Right lung (tissue), 10 donors: ENCODE measurements at places on chromosomes 3 and 15.

DNA sequence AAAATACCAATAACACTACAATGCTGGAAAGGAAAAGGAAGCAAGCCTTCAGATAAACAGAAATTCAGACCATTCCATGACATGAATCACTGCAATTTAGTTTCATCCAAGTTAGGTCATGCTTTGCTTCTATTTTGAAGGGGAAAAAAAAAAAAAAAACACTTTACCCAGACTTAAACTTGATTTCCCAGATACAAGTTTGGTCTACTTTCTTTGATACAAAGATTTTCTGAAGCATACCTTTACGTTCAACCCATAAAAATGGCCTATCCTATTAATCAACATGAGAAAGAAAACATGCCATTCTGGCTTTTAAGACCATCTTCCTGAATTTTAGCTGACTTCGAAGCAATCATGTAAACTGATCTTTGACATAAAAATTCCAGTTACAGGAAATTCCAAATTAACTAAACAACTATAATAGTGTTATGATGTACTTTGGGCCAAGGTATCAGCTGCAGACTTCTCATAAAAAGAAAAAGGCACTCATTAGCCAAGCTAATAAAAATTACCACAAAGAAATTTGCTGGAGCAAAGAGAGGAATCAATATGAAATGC lies 12.6 kb downstream of the OSBPL10 start:
- DNase-seq = no peak

DNA sequence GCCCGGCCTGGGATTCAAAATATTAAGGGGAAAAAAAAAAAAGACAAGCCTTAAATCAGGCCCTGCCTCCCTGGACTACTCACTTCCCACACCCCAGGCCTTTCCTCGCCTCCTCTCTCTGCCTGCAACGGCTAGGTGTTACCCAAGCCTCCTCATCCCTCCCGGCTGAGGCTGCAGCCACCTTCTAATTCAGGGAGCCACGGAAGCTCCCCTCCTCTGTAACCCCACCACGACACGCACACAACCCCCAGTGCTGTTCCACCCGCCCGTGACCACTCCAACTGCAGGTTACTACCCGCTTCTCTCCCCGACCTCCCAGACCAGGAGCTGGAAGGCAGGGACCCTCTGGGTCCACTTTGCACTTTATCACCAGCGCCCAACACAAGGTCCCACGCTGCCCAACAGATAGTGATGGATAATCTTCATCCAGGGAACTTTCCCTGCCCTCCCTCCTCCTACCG lies 936 bp downstream of the KIF7 start:
- DNase-seq = no peak

DNA sequence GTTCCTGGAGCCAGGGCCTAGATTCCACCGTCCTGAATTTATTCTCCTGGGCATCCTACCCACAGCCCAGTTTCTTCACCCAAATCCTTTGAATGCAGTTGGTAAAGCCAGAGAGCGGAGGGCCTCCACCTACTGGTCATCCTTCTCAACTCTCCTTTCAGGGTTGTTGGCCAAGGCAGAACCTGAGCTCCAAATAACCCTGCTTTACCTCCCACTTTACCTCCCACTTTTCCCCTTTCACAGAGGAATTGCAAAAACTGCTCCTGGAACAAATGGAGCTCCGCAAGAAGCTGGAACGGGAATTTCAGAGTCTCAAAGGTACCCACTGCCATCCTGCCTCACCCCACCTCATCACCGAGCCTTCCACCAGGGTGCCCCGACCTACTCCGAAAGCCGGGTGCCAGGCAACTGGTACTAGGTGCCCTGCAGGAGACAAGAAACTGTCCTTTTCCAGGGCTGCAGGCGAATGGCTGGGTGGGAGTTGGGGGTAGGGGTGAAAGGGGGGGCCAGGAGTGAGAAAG lies 6.8 kb downstream of the SKOR1 start:
- DNase-seq = no peak

DNA sequence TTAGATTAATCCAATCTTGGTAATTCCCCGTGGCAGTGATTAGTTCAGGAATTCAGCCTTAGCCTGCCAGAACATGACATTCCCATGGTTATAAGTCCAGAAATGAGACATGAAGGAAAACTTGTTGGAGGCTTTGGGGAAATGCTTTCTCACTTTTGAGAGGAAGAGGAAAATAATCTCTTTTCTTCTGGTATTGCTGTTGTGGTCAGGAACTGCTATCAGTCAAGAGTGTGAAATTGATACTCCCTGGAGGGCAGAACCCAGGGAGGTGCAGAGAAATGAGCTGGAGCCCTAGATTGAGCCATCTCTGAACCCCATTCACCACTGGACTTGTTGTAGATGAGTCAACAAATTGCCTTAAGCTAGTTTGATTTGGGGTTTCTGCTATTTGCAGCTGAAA lies 38.6 kb upstream of the APH1B start:
- DNase-seq = no peak

DNA sequence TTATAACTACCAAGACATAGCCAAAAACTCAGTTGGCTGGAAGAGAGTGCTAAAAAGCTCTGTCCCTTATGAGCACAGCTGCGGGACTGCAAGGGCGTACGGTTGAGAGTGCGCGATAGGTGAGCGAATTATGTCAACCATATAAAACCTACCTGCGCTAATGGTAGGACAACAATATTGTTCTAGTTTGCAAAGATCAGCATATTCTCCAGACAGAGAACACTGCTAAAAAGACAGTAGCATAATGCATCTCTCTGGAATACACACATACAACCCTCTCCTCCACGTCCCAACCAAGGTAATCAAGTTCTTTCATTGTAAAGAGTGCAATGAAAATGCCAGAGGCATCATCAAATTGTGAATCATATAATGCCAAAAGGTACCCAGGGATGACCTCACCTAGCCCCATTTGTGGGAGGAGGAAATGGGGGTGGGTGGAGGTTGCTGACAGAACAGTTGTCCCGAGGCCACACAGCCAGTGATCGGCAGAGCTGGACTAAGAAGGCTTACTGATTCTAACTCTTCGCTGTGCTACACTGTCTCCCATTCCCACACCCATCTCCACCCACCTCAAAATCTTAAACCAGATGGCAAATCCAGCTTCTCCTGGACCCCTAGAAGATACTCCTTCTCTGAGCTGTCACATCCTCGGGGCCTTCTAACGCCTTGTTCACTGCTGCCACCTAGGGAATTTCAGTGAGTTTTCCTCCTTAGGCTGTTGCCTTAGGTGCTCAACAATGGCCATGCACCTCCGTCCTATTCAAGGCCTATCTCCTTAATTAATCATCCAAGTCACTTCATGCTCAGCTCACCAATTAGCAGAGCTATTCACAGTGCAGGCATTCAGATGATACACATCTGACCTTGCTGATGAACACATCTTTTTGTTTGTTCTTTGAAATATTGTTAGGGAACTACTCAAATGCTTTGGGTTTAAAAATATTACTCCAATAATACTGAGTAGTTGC lies 60.7 kb downstream of the RPL22L1 start:
- DNase-seq = peak; percentile 27

DNA sequence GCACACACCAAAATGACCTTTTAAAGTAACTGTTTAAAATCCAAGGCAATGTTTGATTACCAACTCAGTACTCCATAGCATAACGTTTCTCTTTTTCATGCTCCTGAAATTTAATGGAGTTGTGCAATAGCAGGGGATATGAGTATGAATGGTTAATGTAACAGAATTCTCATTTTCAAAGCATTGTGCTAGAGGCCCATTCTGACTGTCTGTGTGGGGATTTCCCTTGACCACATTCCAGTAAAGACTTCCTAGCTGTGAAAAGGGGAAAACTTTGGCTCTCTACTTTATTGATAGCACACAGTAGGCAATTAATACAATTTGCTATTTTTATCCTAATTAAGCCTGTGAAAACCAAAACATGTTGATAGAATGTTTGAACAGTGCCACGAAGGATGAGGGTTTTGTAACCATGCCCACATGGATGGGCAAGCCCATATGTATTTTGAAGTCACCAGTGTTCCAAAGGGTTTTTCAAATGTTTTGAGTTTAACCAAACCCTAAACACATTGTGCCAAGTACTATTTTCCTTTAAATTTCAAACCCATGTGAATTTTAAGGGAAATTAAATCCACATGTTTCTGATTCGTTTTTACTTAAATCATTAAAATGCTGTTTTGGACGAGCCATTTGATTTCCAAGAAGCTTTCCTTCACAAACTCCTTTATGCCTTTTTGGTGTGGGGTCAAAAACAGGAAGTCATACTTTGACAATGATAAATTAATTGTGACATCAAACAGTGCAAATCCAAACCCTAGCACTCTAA lies 261.2 kb downstream of the SHOX2 start:
- no peak for DNase-seq

DNA sequence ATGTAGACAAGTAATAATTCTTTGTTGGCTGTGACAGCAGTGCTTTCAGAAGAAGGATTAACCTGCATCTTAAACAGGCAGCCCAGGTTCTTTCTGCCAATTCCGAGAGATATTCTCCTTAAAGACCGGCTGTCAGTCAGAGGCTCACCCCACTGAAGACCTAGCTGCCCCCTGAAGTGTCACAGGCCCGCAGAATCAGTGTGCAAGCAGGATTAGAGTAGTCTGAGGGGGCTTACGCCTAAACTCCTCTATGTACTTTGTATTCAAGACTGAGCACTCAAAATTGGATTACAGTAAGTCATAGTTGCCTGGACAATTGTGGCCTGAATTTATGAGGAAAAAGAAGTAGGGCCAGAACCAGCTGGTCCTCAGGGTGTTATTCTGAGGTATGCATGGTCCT lies 342.9 kb downstream of the CLSTN2 start:
- DNase-seq = no peak

- DNase-seq = peak; percentile 6
These were observed 301.1 kb downstream of the DIPK2A start for GRCh38 chr3:144272680-144273079.

GRCh38 chr3:113601240-113601639 lies 68.9 kb downstream of the SIDT1 start:
- no peak for DNase-seq

GRCh38 chr3:78041486-78041885 lies 1001.6 kb downstream of the ROBO2 start:
- DNase-seq = no peak

DNA sequence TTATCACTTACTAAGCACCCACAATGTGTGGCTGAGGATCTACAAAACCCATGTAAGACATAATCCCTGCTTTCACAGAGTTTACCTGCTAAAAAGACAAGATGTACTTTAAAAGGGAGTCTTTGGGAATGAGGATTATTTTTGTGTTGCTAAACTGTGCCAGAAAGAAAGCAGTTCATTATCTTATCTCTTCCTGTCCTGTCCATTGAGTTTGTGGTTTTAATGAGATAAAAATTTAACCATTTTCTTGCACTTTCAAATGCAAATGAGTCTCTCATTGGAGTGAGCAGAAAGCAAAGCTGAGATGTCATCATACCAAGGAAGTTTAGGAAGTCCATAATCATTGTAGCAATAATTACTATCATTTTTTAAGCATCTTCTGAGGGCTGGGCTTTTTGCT lies 231.2 kb upstream of the ADAMTS9 start:
- no peak for DNase-seq

DNA sequence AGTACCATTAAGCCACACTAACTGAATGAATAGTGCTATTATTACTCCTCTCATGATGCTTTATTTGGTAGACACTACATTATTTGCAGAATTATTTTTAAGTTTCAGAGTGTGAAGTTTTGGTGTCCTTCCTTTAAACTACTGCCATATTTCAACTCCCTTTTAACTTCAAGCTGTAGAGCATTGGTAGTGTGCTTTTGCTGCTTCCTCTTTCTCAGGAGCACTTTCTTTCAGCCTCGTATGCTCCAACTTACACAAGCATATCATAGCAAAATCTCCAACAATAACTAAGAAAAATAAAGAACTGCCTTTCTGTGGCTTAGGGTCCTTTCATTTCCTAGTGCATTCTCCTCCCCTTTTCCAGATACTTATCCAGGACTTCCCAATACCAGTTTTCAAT lies 476.4 kb upstream of the AGTR1 start:
- DNase-seq = no peak

DNA sequence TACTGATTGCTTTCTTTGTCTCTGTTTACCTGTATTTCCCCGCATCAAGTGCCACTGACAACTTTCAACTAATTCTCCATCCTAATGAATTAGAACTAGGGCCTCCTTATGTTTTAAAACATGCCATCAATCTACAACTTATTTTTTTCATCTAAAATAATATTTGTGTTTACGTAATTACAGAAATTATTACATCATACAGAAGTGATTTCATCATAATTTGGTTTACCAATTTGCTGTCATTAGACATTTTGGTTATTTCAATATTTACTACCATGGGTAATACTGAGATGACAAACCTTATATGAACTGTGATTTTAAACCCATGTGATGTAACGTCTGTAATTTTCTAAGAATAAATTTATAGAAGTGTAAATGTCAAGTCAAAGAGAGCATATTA lies 468.0 kb upstream of the IL12A start:
- DNase-seq = no peak

DNA sequence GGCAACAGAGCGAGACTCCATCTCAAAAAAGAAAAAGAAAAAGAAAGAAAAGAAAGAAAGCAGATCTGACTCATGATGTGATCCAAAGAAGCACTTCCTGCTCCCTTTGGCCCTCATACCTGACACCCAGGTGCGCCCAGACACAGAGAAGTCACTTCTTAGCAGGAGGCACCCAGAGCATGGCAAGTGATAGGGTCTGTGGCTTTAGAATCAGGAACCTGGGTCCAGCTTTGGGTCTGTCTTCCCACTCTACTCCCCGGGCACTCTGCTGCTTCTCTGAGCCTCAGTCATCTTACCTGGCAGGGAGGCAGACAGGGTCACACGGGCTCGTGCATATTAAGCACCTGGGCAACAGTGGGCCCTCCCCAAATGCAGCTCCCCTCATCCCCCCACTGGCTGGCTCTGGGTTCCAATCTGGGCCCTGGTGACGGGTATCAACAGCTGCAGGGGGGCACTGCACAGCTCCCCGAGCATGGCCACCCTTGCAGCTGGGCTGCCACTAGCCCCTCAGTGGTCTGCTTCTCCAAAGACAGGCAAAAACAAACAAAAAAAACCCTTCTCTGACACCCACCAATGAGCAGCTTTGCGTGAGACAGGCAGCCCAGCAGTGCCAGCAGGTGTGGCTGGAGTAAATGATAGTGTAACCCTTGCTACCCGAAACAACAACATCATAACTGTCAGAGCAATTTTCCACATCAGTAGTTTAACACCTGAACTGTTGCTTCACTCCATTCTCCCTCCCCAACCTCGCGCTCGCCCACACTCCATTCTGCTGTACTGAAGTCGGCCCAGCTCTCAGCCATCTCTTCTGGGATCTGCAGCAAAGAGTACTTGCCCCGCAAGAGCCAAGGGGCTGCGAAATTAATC lies 99.8 kb downstream of the MEGF11 start:
- DNase-seq = no peak

DNA sequence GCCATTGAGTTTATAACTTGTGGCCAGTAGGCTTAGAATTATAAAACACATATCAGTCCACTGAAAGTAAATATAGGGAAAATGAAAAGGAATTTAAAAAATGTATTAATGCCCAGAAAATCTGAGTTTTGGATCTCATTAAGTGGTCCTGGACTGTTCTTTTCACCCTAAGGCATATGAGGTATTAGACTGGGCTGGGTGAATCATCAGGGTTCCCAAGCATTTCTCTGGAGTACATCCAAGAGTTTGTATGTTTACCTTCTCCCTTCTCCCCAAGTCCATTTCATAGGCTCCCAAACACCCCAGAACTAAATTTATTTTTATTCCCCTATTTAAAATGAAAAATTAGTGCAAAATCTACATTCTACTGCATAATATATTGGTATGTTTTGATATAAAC lies 31.9 kb upstream of the SPTSSB start:
- DNase-seq = no peak
